ENCODE measurements at places on chromosomes 11 and 22.

DNA sequence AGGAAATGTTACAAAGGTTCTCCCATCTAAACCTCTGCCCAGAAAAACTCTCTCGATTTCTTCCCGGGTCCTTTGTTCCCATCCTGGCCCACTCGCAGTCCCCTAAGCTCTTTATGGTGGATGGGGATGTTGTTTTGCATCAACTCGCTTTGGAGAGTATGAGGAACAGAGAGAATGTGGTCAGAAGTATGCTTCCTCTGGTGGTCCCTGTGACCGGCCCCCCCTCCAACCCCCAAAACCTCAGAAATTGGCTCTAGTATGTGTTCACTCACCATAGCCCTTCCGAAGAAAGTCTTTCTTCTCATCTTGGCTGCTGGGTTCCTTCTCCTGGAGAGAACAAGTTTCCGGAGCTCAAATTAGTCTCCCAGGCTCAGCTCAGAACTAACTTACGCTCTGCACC, 54.4 kb downstream of the GRAMD1B start:
- no peak for DNase-seq

GRCh38 chr22:20243537-20244249, 24.4 kb downstream of the RTN4R start:
- DNase-seq, result peak; percentile 77

DNA sequence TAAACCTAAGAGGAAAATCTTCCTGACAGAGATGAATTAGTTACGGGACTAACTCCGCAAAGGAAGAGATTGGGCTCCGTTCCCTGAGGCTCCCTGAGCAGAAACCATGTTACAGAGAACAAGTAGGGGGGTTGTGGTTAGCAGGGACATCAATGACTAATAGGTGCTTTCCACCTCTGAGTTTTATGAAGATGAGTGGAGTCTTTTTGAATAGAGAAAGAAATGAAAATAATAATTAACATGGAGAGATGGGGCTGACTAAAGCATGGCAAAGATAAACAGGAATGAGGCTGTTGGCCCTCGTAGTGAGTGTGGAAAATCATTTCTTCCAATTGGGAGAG, 47.5 kb upstream of the PICALM start:
- DNase-seq, result no peak

- DNase-seq, result no peak
Observed at GRCh38 chr11:24234822-24235508, 261.9 kb upstream of the LUZP2 start.

- no peak for DNase-seq
Observed at GRCh38 chr11:16796311-16796710, 57.9 kb downstream of the C11orf58 start.

GRCh38 chr11:105023003-105023402, at the start of gene CASP5:
CASP5 (minus strand) TSS chr11:105023168; CDS start chr11:105023136, 32 bp downstream.
- no peak for DNase-seq

- DNase-seq, result no peak
Observed at GRCh38 chr11:477052-477715, 27.1 kb downstream of the PTDSS2 start.

DNA sequence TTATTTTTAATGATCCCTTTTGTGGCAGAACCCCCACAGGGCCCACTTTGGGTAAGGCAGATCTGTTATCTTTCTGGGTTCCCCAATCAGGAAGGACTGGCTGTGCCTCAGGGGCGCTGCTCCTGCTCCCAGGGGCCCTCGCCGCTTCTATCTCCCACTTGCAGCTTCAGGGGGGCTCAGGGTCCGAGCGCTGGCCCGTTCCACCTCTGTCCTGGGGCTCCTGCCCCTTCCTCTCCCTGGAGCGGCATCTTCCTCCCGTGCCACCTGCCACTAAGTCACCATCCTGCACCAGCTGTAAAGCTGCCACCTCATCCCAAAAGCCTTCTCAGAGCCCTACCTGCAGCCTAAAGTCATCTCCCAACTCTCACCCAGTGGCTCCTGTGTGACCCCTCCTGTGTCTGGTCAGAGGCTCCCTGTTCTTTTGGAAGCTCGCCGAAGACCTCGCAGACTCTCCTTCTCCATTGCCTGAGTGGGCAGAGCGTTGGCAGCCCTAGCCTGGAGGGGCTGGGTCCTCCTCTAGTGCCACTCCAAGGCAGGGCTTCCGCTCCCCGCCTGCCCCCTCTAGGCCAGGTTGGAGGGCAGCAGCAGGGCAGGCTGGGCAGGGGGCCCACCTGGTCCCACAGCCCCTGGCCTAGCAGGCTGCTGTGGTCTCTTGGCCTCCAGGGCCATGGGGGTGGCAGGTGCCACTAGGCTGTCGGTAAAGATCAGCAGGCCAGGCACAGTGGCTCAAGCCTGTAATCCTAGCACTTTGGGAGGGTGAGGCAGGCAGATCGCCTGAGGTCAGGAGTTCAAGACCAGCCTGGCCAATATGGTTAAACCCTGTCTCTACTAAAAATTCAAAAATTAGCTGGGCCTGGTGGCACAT, 106.7 kb downstream of the MORC2 start:
- no peak for DNase-seq

DNA sequence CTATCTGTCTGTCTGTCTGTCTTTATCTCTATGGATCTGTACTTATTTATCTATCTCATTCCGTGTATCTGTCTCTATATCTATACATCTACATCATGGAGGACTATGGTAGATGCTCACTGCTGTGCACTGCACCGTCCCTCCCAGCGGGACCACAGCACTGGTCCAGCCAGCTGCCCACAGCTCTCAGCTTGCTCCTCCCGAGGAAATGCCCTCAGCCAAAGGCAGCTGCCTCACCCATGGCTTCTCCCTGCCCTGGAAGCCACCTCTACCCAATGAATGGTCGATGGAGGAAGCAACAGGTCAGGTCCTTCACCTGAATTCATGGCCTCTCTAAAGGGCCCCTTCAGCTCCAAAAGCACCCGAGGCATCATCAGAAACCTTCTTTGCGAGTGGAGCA, 14.7 kb upstream of the CD81 start:
- DNase-seq, result no peak

DNA sequence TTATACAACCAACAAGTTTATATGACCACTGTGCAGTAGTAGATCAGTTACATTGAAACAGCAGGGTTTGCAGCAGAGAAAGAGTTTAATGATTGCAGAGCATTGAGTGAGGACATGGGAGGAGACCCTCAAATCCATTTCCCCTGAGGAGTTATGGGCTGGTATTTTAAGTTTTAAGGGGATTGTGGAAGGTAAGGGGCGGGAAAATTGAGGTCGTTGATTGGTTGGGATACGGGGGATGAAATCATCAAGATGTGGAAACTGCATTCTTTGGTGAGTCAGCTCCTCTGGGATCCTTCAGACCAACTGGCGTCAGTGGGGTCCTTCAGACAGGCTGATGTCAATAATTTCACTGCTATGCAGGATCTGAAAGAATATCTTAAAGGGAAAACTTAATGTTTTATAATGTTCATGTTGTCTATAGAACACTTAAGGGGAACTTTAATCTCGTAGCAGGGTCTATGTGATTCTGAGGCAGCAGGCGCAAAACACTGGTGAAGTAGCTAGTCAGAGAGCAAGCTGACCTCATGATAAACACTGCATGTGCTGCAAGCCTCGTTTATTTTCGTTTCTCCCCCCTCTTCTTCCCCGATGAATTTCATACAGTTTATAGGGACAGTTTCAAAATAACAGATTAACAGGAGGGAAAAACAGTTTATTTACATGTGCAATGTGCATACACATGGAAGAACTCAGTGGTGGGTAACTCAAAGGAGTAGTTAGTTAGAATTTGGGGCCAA, 17.4 kb upstream of the BACE1-AS start:
- DNase-seq, result no peak

DNA sequence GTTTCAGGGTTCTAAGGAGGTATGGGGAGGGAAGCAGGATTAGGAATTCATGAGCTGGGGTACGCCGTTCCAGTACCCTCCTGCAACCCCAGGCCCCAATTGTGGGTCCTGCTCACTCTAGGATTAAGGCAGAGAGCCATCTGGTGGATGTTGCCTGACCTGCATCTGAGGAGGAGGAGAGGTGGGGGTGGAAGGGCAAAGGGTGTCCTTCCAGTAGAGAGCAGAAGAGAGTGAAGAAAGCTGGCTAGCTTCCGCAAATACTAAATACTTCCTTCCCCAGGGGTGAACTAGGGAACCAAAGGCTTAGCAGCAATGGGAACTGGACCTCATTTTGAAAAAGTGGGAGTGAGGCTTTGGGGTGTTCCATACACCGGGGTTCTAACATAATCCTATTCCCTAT, 10.6 kb downstream of the LRRC51 start:
- DNase-seq, result peak; percentile 35

DNA sequence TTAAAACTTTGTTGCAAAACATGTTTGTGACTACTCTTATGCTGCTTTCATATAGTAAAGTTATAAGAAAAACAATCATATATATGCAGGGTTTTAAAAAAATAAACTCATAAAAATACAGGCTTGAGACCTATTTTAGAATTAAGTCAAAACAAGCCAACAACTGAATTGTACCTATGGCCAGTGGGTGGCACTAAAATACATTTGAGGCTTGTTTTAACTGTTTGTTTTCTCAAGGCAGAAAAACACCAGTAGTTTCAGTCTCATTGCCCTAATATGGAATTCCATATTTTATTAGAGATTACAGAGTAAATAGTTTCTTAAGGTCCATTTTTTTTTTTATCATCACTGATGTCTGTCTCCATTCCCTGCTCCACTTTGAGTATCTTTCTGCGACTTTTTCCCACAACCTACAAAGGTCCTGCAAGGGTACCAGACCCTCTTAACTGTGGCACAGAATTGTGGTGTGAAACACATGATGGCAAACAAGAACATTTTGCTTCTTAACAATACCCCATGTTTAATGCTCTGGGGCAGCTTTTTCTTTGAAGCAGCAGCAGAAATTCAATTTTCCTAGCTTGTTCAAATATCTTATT, 8.5 kb upstream of the CCDC89 start:
- no peak for DNase-seq

GRCh38 chr11:15912825-15913224, 443.5 kb downstream of the SOX6 start:
- DNase-seq, result no peak

DNA sequence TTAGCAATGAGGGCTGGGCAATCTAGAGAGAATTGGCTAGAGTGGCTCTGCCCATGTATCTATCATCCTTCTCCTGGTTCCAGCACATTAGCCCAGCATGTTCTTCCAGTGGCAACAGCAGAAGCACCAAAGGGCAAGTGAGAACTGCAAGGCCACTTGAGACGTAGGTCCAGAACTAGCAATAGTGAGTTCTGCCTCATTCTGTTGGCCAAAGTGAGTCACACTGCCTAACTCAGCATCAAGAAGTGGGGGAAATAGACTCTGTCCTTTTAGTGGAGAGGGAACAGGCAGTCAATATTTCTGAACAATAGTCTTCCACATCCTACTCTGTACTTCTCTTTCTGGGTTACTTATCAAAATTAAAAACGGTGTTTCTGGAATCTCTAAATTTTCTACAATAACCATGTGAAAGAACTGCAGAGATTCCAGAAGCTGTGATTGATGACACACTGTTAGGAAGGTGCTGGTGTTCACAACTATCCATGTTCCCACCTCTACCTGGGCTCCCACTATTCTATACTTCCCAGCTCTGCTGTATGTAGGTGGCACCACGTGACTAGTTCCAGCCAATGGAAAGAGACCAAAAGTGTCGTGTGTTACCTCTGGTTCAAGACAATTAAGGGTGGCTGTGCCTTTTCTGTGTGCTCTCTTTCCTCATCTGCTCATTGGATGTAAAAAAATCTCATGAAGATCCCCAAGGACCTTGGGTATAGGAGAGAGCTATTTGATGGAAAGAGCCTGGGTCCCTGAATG, 23.4 kb upstream of the GRK3 start:
- no peak for DNase-seq

DNA sequence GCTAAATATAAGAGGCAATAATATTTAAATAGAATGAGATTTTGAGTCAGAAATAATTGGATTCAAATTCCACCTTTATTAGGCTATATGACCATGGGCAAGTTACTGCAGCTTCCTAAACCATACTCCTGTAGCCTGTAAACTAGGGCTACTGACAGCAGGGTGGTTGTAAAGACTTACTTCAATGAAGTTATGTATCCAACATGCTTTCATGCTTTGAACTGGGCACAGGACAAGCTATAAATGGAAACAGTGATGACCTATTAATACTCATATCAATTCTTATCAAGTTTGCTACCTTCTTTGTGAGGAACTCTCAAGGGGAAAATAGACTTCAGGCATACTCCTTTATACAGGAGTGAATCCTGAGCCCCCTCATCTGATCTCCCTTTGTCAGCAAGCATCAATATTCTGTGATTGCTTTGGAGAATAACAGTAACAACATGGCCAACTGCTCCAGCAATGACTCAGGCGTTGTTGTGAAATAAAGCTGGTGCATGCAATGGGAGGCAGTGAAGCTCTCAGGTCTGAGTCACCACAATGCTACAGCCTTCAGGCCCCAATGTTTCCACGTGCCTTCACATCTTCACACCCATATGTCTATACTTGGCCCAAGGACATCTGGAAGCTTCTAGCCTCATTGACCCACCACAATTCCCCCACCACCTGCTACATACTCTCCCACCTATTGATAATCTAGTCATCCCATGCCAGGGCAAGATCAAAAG, 102.5 kb downstream of the KCNA4 start:
- no peak for DNase-seq

- no peak for DNase-seq
Observed at GRCh38 chr11:68282141-68282860, 10.5 kb upstream of the C11orf24 start.

DNA sequence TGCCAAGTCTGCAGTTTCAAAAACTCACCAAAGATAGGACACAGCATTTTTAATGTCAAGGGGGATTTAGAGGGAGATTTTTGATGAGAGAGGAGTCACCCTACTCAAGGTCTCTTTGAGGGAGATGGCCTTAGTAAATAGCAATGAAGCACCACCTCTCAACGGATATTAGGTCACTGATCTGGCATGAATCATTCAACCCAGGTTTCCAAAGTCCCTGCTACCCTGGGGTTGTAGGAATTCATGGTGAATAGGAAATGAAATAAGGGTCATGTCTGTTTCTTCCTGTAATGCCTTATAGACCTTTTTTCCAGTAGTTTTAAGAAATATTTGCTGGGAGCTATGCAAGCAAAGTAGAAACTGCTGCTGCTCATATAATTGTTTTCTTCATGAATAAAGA, 2154.9 kb downstream of the LRRC4C start:
- DNase-seq, result no peak

GRCh38 chr11:12202661-12203310, 92.4 kb downstream of the MICAL2 start:
- DNase-seq, result no peak

DNA sequence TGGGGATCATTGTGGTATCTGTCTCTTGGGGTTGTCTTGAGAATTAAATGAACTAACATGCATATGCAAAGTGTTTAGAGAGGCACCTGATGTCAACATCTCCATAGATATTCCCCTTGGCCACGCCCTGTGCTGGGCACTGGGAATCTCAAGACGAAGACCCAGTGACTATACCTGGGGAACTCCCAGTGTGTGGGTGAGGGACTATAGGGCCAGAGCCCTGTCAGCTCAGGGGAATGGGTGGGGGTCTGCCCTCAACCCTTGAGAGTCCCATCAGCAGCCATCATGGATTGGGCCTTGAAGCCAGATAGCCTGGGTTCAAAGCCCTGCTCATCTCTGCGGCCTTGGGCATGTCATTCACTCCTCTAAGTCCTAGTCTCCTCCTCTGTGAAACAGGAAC, 21.6 kb upstream of the LMO1 start:
- no peak for DNase-seq

All from amygdala (tissue), 56 donors.